ENCODE measurements at places on chromosomes 3 and 15.

DNA sequence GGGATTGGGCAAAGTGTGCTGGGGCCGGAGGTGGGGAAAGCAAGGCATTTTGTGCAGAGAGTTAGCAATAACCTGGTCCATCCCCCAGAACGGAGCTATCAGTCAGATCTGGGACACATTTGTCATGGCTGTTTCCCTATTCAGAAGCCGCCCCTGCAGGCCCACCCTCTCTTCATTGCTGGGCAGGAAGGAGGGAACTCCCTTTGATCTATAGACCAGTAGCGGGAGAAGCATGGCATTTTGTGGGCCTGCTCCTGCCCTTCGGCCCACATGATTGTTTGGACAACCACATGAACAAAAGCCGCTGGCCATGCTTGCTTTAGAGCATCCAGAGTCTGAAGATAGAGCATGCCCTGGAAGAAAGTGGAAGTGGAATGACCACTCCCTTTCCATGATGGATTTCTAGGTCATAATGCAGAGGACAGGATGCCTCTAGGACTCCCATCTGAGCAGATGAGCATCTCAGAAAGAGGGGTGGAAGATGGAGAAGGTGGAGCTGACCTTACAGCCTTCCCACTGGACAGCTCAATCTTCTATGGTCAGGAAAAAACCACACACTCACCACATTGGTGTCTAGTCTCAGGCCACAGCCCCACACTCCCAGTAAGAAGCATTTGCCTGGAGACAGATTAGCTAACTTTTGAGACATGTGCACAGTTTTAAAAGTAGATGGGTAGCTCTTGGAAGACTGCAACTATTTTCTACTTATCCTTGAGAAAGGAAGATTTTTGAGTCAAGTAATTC is 11.9 kb upstream of the LRTM1 start:
- no peak for DNase-seq

- peak; percentile 84 for DNase-seq
Measured at GRCh38 chr15:47473832-47474231, 243.5 kb upstream of the SEMA6D start.

- DNase-seq = no peak
Measured at GRCh38 chr15:31831596-31831995, 198.7 kb upstream of the CHRNA7 start.

DNA sequence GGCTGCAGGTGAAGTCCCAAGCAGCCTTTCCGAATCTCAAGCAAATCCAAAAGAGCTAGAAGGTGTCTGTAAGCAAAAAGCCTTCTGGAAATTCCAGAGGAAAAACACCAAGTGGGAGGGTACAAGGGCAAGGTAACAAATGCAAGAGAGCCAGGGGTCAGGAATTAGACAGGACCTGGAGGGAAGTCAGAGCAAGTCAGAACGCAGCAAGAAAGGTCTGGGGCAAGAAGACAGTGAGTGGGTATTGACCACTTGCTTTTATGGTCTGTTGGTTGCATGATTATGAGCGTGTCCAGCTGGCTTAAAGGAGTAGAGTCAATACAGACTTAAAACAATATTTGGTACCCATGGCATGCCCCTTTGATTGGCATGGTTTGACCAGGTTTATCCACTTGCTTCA is 66.7 kb upstream of the OXTR start:
- DNase-seq = no peak

DNA sequence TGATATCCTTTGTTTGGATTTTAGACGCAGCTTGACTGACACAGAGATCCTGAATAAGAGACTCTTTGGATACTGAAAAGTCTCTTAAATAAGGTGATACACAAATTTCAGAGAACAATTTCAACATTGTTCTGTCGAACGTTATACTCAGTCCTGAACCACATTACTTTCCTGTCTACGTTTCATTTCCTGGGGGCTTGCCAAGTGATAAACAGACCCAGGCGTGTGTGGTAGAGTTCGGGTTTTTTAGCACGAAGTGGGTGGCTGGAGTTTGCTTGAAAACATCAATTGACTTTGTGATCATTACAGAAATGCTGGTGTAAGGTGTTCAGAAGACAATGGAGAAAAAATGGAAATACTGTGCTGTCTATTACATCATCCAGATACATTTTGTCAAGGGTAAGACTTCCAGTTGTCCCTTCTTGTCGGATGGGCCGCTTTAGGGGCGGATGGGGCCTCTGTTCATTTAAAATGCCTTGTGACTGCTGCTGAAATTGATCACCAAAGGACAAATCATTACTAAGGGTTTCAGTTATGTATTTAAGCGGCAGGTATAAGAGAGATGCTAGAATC is at the start of gene CD96:
TSS of gene CD96 (plus strand) at position 287 of the 573 bp plus-strand sequence. CDS start at position 339, 52 bp downstream.
- no peak for DNase-seq

- DNase-seq = no peak
Measured at GRCh38 chr3:10583798-10584708, 78.7 kb upstream of the ATP2B2 start.

DNA sequence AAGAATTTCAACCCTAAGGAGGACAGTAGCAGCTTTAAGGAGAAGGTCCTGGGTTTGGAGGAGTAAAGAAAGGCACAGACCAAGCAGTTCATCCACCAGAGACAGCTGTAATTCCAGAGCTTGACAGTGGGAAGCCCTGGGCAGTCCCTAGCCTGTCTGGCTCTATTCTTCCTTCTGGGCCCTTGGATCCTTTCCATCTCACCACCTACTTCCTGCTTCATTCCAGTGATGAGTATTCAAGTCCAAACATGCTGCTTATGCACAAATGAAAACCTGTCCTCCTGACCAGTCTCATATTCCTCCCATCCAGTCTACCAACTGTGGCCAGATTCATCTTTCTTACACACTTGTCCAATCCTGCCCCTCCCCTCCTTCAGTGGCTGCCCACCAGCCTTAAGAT is 171.4 kb downstream of the CNTN3 start:
- no peak for DNase-seq

DNA sequence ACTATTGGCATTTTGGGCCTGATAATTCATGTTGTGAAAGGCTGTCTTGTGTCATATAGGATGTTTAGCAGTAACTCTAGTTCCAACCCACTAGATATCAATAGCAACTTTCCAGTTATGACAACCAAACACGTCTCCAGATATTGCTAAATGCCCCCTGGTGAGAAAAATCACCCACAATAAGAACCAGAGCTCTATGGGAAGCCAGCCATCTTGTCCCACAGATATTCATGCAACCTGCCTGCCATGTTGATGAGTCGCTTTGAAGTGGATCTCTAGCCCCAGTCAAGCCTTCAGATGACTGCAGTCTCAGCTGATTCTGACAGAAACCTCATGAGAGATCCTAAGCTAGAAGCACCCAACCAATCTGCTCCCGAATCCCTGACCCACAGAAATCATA is 5.6 kb upstream of the TNIK start:
- no peak for DNase-seq

Measured in pulmonary artery endothelial cell (primary cell).